ENCODE measurements at places on chromosomes 1 and 21.
A peak's percentile ranks its signal among the peaks of the same experiment; 100 is the strongest.

GRCh38 chr1:44819196-44819607 is 10.9 kb downstream of the BTBD19 start:
- no peak for DNase-seq

DNA sequence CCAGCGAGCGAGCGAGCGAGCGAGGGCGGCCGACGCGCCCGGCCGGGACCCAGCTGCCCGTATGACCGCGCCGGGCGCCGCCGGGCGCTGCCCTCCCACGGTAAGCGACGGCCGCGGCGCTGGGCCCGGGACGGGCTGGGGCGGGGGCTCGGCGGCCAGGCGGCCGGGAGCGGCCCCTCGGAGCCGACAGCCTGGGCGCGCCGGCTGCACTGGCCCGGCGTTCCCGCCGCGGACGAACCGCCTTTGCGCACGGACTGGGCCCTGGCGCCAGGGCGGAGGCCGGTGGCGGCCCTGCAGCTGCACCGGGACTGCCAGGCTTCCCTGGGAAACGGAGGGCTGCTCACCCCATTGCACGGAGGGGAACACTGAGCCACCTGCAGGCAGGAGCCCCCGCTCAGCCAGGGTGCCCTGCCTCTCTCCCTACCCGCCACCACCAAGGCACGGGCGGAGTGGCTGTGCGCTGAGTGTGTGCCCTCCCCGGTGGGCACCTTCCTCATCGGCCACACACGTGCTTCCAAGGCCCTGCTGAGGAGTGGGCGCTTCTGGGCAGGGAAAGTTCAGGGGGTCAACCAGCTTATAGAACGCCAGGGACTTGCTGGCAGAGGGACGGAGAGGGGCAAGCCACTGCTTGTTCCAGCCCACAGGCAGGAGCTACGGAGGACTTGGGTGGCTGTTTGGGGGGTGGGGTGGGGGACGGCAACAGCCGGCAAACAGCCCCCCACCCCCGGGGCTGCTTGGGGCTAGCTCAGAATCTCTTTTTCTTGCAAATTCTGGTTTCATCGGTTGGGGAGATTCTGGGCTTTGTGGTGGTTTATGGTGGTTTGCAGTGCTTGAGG is 532 bp downstream of the CSF1 start:
- no peak for DNase-seq

GRCh38 chr1:213416461-213417224 is 365.6 kb downstream of the RPS6KC1 start:
- DNase-seq: no peak

DNA sequence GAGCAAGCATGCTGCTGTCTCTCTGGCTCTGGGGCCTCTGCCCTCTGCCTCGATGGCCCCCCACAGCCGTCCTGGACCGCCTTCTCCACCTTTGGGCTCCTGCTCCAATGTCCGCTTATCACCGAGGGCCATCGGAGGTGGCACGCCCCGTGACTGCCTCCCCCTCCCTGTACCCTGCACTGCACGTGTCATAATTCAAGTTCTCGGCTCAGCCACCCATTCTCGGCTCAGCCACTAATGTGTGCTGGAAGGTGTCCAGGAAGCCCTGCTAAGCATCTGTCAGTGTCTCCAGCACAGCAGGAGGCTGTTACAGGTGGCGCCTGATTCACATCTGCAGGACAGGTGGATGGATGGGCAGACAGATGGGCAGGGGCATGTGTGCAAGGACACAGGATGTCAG is 45.5 kb downstream of the TP73 start:
- no peak for DNase-seq

- DNase-seq: no peak
These were observed 739 bp upstream of the NUP133 start for GRCh38 chr1:229508823-229509337.

GRCh38 chr21:39381009-39381408 is 32.1 kb upstream of the HMGN1 start:
- DNase-seq: no peak

DNA sequence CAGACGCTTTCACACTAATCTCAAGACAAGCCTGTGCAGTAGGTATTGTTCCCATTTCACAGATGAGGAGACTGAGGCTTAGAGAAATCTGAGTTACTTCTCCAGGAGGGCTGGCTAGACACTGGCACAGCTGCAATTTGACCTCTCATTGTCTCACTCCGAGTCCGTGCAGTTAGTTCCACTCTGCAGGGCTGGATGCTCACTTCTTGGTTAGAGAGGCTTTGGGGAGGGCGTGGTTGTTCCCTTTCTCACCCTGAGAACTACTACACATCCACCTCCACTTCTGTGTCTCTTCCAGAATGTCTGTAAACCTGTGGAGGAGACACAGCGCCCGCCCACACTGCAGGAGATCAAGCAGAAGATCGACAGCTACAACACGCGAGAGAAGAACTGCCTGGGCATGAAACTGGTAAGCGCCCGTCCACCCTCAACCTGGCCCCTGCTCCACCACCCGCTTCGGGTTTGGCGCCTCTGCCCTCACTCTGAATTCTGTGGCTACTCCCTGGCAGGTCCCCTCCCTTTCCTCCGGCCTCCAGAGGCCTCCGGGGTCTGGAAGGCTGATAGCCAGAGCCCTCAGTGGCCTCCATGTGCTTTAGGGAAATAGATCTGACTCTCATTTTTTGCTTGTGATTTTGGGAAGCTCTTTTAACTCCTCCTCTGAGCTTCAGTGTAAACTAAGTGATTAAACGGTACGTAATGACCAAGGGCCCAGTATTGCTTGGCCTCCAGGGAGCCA is 29.1 kb downstream of the EIF2D start:
- no peak for DNase-seq

- peak; percentile 46 for DNase-seq
These were observed 29.0 kb upstream of the PPM1J start for GRCh38 chr1:112744009-112744578.

- no peak for DNase-seq
These were observed 104.3 kb downstream of the EDEM3 start for GRCh38 chr1:184650177-184650866.

DNA sequence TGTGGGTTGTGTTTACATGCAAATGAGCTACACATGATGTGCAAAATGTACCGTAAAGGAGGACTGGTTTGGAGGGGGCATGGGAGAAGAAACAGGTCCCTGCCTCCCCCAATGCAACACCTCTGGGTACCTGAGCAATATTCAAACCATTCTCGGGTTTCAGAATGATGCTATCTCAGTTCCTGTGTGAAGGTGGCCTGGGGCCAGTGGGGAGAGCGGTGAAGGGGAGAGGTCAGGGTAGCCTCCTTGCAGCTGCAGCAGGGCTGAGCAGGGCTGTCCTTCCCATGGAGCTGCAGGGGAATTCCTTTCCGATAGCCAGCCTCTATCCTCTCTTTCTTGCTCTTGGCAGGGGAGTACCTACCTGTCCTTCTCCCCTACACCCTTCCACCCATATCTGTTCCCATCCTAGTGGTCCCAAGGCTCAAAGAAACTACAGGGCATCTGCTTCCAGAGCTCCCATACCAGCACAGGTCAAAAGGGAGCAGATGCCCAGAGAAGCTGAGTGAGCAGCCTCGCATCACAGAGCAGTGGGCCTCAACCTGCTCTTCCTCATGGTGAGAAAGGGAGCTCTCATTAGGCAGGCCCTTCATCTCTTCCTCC is 11.9 kb downstream of the MEF2D start:
- DNase-seq: no peak

GRCh38 chr1:44499306-44499705 is 94.3 kb downstream of the RNF220 start:
- no peak for DNase-seq

DNA sequence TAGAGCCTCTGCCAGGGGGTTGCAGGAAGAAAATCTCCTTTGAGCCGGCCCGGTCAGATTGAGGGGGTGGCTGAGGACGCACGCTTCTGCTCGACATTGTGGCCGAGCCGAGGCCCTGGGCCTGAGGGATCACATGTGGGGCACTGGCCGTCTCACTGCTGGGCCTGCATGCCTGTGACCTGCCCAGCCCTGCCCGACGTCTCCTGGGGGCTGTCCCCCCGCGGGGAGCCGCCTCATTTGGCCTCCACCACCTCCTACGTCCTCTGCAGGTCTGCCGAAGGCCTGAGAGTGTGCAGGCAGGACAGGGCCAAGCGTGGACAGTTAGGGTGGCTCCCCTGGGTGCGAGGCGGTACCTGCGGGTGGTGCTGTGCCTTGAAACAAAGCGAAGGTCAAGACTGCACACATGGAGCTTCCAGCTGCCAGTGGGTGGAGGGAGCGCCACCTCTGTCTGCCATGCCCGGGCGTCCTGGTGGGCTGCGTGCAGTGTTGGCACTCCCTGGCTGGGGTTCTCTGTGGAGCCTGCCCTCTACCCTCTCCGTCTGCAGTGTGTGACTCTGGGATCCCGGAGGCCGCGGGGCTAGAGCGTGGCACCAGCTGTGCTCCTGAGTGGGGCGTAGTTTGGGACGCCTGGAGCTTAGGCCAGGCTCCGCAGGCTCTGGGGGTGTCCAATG is 51.7 kb downstream of the PCNT start:
- no peak for DNase-seq

DNA sequence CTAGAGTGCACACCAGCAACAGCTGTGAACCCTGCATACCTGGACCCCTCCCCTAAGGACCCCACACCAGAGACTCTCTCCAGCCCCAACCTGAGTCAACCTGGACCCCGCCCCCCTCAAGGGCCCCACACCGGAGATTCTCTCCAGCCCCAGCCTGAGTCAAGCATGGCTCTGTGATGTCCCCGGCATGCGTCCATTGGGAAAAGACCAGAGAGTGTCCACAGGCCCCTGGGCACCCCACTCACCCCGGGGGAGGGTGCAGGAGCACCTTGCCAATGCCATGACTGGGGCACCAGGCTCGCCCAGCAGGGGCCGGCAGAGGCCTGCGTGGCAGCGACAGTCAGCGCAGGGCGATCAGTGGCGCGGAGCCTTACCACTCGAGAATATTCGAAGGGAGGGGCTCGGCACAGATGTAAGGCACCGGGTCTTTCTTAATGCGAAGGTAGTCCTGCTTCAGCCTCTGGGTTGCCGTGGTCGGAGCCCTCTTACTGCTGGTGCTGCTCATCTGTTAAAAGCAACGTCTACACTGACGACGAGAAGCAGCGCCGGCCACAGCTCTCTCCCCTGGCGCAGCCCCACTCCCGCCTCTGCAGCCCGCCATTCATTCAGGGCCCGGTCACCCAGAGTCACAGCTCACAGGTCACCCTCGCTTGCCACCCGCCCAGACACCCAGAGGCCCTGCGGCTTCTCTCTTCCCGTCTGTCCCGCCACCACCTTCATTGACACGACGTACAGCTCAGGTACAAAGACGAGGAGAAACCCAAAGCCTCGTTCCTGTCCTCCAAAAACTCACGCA is 6.0 kb downstream of the UBE2J2 start:
- no peak for DNase-seq

GRCh38 chr1:159509440-159510228 is 26.2 kb downstream of the OR10J5 start:
- DNase-seq: no peak

DNA sequence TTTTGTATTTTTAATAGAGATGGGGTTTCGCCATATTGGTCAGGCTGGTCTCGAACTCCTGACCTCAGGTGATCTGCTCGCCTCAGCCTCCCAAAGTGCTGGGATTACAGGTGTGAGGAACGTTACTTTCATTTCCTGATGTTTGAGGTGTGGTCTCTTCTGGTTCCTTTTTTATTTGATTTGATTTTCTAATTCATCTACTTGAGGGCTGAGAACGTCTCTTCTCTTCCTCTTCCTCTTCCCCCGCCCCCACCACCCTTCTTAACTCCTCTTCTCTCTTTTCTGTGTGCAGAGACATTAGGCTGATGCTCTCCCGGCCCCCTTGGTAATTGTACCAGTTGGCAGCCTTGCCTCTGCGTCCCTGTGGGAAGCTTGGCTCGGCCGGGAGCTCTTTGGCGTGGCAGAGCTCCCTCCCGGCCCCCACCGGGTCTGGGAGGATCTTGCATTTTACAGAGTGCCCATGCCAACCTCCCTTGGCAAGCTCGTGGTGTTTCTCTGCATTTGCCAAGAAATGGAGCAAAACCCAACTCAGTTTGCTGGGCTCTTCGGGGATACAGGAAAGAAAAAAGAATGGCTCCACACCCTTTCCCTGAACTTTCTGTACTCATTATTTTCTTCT is 19.9 kb downstream of the CRYAA start:
- no peak for DNase-seq

- DNase-seq: no peak
These were observed 32.9 kb downstream of the RAB3B start for GRCh38 chr1:51957618-51958017.

GRCh38 chr1:117346206-117346928 is 20.9 kb upstream of the MAN1A2 start:
- peak; percentile 8 for DNase-seq

DNA sequence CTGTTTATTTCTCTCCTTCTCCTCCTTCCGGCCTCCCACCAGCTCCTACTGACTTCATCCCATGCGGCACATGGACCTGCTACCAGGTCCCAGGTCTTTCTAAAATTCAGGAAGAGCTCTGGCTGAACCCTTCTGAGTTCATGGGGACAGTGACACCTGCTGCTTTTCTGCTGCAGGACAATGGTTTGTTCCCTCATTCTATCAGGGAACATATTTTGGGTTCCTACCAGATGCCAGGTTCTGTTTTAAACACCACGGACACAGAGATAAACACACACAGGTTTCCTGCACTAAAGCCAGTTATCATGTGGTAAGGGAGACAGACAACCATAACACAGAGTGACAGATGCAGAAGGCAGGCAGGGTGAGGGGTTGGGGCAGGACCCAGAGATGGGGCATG is 114.0 kb upstream of the RAB4A start:
- no peak for DNase-seq

- no peak for DNase-seq
These were observed 36.9 kb downstream of the TP73 start for GRCh38 chr1:3689138-3689750.

DNA sequence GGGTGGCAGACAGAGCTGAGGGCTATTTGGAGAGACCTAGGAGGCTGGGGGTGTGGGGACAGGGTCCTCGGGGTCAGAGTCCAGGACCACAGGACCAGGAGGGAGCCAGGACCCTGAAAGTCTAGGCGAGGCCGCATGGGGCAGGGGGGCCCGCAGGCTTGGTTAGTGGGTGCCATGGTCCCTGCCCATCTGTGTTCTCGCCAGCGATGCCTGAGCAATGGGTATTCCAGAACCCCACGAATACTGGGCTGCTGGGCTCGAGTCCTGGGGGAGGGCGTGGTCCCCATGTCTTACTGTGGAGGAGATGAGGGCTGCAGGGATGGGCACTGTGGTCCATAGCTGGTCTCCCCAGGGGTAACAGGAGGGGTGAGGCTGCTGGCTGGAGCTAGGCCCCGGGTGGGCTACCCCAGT is 2.0 kb downstream of the KRTAP10-6 start:
- no peak for DNase-seq

DNA sequence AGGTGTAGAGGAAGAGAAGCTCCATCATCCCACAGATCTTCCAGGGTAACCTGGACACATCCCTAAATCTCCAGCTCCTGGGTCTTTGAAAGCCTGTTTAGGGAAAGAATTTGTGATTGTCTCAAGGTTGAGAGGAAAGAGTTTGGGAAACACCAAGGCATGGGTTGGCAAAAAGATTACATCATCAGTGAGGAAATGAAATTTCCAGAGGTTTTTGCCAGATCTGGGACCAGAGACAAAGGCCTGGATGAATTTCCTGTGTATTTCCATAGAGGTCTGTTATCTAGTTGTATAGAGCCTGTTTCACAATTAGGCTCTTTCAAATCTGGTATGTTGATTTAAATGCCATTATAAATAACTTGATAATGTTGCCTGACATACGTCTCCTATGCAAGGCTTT is 82.3 kb downstream of the GPR89B start:
- DNase-seq: no peak

GRCh38 chr1:177065430-177065829 is 99.1 kb downstream of the ASTN1 start:
- no peak for DNase-seq

Data from fibroblast of upper back skin (primary cell).